ENCODE measurements at places on chromosomes 12 and 14.

- DNase-seq = peak; percentile 72
These were observed 17.1 kb upstream of the EMP1 start for GRCh38 chr12:13179211-13180074.

- DNase-seq = peak; percentile 71
These were observed 17.0 kb downstream of the RHOF start for GRCh38 chr12:121776190-121777098.

DNA sequence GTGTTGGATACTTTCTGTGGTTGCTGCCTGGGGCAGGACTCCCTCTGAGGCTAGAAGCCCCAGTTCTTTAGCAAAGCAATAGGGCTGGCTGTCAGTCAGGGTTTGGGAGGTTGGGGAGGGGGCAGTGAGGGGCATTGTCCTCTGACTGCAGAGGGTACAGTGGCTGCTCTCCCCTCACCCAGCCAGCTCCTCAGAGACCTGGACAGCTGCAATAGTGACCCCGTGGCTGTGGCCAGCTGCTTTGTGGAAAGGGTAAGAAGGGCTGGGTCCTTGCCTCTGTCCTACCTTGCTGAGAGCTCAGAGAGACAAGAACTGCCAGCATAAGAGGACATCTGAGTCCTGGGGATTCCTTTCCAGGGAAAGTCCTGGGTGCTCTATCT lies 25.8 kb downstream of the PLEKHG3 start:
- DNase-seq = no peak

DNA sequence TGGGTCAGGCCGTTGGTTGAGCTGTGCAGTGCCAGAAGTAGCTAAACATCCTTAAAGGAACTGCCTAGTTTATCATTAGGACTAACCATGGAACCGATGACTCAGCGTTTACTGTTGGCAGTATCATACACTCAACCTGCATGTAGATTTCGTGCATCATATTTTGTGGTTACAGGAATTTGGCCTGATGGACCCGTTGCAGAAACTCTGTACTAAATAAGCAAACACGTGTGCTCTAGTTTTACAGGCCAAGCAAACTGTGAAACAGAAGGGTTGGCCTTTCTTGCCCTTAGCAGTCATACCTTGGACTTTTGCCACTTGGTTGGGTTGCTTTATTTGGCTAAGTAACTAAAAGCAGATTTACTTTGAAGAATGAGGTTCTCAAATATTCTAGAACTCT lies 35.6 kb downstream of the DGLUCY start:
- DNase-seq = peak; percentile 98

- DNase-seq = no peak
These were observed 21.9 kb upstream of the MAP3K9 start for GRCh38 chr14:70830998-70831781.

DNA sequence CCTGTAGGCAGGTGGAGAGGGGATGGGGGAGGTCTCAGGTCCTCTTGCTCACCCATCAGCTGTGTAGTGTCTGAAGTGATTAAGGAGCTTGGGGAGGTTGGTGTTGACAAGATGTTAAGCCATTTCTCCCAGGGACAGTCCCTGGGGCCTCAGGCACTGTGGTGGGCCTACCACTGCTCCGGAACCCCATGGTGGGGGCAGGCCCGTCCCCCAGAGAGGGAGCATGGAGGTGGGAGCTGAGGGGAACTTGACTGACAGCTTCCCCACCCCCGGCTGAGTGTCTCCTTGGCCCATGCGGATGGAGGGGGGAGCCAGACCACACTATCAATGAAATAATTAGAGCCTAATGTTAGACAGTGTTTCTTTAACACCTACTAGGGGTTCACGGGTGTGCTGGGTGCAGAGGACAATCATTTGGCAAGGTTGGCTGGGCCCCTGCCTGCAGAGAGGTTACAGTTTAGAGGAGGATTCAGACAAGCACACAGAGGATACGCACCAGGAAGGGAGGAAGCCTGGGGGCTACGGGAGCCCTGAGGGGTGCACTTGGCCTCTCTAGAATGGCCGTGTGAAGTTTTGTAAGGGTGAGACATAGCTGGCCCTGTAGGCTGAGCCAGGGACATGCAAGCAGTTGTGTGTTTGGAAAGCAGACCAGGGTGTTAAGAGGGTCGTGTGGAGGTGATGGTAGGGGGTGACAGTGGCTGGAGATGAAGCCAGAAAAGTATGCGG lies 19.3 kb upstream of the KRT80 start:
- no peak for DNase-seq

DNA sequence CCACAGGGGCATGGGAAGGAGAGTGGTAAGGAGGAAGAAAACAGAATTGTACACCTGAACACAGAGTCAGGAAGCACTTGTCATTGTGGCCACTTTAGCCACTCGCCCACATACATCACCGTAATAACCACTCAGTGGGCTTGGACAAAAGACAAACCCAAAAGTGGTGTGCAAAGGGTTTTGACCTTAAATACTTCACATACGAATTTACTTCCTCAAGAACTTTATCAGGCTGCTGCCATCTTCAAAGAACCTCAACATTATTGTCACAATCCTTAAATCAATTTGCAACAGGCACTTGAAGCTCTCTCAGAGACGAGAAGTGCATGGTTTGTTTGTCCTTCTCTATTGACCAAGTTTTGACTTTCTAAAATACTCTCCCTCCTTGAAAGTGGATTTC lies 187.3 kb upstream of the EGLN3 start:
- DNase-seq = no peak

DNA sequence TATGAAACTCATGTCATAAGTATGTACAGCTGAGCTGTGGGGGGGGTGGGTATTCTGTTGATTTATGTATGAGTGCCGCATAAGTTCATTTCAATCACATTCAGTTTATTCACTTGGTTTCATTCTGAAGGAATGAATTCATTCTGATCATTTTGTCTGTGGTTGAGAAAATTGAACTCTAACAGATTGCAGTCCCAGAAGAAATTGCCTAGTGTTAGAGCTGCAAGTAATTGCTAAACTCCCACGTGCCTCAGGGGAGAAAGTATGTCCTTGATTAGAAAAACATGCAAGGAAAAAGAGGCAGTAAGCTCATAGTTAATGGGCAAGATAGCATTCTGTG lies 442.4 kb upstream of the MGAT4C start:
- peak; percentile 69 for DNase-seq

GRCh38 chr14:36217732-36218131 lies 41.2 kb upstream of the PTCSC3 start:
- DNase-seq = no peak

- DNase-seq = no peak
These were observed 121.5 kb downstream of the ASCL4 start for GRCh38 chr12:107895966-107896365.

DNA sequence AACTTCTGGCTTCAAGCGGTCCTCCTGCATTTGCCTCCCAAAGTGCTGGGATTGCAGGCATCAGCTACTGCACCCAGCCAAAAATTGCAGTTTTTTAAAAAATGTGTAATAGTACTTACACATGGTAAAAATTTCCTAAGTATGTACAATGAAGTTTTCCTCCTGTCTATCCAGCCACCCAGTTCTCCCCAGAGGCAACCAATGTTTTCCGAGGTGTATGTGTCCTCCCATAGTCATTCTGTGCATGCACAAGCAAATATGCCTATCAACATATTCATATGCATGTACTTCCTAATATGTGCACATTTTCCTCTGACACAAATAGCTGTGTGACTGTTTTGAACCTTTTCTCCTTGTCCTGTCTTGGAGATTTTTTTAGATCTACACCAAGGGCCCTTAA lies 195.0 kb downstream of the SLC5A8 start:
- peak; percentile 5 for DNase-seq

DNA sequence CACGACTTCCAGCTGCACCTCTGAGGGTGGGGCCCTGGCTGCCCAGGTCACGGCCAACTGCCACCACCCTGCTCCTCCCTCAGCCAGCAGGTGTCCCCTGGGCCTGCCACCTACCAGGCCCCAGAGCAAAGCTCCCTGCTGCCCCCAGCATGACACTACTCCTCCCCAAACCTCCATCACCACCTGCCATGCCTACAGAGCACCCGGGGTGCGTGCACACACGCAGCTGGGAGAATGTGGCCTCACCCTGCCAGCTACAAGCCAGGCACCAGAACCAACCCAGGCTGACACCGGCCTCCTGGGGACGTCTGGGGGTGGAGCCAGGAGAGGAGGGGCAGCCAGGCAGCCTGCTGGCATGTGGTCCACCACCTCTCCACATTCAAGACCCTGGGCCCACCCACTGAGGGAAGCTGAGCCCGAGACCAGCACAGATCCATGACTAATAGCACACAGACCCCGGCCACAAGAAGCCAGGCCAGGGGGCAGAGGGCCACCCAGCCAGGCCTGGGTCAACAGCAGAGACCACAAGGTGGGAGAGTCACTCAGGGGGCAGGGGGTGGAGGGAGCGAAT lies 3.4 kb downstream of the JAG2 start:
- no peak for DNase-seq

- DNase-seq = no peak
These were observed 6.0 kb downstream of the CCDC60 start for GRCh38 chr12:119340578-119340977.

- peak; percentile 68 for DNase-seq
These were observed 233.3 kb upstream of the DAAM1 start for GRCh38 chr14:58954901-58955861.

GRCh38 chr12:55065535-55065934 lies 45.8 kb downstream of the NEUROD4 start:
- no peak for DNase-seq

GRCh38 chr12:24045816-24046257 lies 96.4 kb upstream of the SOX5 start:
- DNase-seq = peak; percentile 87

DNA sequence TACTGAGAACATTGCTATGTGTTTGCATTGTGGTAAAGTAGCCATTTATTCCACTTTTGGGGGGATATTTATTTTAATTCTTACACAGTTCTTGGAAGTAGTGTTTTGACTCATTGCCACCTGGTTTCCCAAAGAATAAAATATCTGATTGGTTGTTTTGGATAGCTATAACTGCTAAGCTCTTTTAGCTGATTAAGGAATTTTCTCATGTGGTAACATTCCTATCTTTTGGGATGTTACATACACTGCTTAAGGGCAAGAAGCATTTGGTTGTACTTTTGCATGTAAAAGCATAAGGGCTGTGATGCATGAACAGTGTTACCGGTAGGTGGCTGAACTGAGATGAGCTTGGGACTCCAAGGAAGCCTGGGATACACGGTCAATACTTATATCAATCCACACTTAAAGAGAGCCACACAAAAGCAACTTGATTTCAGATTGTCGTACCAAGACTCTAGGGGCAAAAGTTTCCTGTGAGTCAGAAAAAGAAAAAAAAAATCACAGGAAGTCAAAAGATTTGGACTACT lies 71.4 kb upstream of the PRKD1 start:
- peak; percentile 2 for DNase-seq

DNA sequence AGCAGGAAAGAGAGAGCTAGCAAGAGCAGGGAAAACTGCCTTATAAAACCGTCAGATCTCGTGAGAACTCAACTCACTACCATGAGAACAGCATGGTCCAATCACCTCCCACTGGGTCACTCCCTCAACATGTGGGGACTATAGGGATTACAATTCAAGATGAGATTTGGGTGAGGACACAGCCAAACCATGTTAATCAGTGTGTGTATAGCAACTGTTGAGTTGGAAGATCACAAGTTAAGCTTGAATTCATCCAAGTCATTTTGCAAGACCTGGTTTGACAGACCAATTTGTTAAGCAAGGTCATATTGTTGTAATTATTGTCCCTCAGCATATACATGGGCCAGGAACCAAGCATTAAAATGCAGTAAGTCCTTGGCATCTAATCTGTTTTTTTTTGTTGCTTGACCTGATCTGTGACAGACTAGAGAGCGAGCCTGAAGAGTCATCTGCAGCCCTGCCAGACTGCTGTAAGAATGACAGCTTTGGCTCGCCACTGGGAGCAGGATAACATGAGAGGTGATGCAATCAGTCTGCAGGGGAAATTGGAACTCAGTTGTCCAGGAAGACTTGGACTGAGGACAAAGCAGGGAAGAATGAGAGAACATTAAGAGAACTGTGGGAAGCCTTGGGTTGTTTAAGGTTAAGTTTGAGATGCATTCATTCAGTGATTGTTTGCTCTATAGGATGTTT lies 297.6 kb upstream of the SEL1L start:
- DNase-seq = peak; percentile 18

- DNase-seq = peak; percentile 92
These were observed 262.7 kb downstream of the SYT1 start for GRCh38 chr12:79127271-79127751.

DNA sequence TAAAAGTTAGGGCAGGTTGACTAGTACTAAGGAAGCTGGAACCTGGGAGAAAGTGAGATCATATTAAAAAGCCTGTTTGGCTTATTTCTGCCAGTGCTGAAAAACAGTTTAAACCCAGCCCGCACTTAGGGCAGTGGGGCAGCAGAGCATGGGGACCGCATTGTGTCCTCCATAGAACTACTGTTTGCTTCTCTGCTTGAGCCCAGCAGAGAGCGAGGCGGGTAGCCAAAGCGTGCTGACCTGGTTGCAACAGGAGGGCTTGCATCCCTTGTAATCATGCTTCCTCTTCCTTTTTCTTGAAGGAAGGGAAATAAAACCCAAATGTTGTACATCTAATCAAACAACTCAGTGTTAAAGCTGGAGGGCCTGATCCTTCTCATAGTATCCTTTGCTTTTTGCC lies 82.5 kb upstream of the HOXC13 start:
- DNase-seq = no peak

DNA sequence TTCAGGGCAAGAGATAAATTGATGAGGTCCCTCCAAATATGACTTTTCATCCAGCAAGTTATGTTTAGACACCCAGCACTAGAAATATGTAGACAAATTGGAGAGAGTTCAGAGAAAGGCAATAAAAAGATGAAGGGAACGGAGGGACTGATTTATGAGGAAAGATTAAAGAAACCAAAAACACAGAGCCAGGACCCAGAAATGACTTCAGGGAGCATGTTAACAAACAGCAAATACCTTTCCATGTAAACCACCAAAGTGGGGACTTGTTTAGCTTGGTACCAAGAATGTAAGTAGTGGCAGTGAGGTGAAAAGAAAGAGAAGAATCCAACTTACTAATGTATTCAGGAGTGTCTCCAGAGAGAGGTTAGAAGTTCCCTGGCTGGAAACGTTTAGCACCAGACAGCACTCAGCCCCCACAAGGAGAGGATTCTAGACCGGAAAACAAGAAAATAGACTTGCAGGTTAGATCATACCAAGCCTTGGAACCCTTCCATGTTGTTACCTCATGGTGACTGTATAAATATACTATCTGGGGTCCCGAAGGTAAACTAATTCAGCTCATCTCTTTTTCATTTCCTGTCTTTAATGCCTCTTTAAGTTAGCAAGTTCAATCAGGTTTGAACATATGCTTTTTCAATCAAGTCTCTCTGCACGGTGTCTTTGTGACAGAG lies 79.2 kb downstream of the TBC1D30 start:
- DNase-seq = peak; percentile 56

DNA sequence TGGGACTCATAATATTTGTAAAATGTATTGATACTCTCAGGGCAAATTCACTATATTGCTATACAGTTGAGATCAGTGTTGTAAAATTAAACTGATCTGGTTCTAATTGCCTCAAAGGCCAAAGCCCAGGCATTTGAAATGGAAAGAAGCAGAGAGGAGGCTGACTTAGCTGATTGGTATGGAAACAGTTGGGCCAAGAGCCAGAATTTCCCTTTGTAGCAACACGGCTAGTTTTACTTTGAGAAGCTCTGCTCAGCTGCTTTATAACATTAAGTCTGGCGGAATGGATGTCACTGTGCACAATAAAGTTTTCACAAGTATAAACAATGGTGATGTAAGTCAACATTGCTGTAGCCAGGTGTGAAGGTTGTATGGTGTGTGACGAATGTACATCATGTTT lies 186.4 kb downstream of the MSRB3 start:
- DNase-seq = peak; percentile 87

- DNase-seq = no peak
These were observed 5.8 kb upstream of the LYZ start for GRCh38 chr12:69342421-69342820.

Data from cardiac fibroblast (primary cell).